SK-N-DZ (cell line): ENCODE measurements at places on chromosomes 4 and X.
A peak's percentile ranks its signal among the peaks of the same experiment; 100 is the strongest.

DNA sequence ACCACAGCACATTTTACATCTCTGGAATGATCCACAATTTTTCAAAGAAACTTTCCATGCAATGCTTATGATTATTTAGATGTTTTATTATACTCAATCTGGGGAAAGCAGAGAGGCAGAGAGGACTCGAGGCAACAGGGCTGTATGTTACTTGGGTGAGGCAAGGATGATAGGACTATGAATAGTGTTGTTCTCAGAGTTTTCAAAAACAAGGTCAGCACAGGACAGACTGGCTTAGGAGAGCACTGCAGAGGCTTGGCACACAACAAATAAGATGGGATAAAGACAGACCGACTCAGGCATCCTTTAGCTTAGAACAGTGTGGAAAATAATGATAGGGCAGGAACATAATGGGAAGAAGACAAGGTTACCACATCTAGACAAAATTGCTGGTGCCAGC, 65.4 kb downstream of the TMEM150C start:
- no peak for DNase-seq

- no peak for DNase-seq
These were observed 9.1 kb upstream of the HSPA4L start for GRCh38 chr4:127772769-127773671.

GRCh38 chr4:24999392-25000089, 31.2 kb downstream of the LGI2 start:
- DNase-seq, result no peak

GRCh38 chr4:8000721-8001491, 61.2 kb upstream of the AFAP1 start:
- DNase-seq, result no peak

- no peak for DNase-seq
These were observed 122.5 kb downstream of the PTTG2 start for GRCh38 chr4:38082424-38083385.

GRCh38 chr4:77209936-77210335, 52.9 kb downstream of the CCNG2 start:
- DNase-seq, result no peak

DNA sequence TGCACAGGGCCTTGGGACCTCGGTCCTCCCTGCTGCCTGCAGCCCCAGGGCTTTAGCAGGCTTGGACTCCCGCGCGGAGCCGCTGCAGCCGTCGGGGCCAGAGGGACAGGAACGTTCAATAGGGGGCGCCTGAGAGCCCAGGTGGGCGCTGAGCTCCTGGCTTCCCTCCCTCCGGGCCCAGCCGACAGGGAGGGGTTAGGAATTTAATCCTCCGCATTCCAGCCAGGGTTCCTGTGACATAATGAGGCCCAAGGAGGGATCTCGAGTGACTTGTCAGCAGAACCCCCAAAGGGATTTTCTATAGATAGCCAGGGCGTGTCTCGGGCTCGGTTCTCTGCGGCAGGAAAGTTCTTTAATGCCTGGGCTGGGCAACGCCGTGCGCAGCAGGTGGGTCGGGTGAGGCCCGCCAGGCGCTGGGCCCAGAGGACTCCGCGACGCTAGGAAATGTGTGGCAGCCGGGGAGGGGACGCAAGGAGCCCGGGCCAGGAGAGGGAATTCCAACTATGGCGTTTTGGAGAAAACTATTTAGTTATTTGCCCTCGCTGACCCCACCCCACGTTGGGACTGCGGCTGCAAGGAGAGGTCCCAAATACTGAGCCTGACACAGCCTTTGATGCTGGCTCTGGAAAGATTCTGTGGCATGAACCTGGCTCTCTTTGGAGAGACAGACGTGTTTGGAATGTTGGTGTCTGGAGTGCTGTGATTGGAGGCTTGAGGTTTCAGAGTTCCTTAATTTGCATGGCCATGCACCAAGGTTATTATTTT, 285.2 kb upstream of the GATB start:
- no peak for DNase-seq

DNA sequence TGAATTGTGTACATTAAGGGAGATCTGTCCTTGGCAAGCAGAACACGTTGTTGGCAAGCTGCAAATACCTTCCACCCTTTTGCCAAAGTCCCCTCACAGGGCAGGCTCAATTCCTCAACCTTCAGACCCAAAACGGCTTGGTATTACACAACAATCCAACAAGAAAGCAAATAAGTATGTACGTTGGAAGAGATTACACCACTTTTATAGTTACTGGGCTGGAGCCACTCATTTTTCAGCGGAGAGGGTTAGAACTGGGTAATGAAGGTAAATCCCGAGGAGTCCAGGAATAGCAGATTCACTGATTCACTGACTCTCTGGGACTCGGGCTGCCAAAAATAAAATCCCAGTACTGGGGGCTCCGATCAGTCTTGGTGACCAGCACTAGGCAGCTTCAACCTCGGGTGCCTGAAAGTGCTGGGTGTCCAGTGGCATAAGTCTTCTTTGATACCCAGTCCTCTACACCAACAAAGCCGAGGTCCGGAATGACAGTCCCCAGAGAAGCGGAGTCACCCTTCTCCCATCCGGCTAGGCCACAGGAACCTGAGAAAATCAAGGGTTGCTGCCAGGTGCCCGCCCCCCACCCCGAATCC, 587 bp downstream of the TIMM8A start:
- no peak for DNase-seq

- DNase-seq, result no peak
These were observed 496.3 kb downstream of the STPG2 start for GRCh38 chr4:97646997-97647396.

- no peak for DNase-seq
These were observed 56.2 kb downstream of the VCX3B start for GRCh38 chrX:8520791-8521190.

GRCh38 chr4:15242021-15242420, 185.8 kb upstream of the C1QTNF7 start:
- no peak for DNase-seq

GRCh38 chr4:83074086-83074704, 39.2 kb downstream of the COPS4 start:
- peak; percentile 52 for DNase-seq

- no peak for DNase-seq
These were observed 89.3 kb downstream of the MAD2L1 start for GRCh38 chr4:119977076-119977940.

DNA sequence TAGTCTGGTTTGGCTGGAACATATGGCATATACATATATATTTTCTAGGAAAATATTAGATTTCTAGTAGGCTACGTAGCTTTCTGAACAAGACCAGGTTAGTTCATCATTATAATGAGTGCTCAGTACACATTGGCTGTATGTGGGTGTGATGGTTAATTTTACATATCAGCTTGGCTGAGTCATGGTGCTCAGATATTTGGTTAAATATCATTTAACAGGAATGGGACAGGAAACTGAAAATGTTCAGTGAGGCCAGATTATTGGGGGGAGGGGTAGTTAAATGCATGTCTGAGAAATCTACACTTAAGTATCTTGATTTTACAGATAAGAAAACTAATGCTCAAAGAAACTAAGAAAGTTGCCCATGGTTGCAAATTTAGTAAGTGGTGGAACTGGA, 160.1 kb downstream of the RBMX2 start:
- no peak for DNase-seq

GRCh38 chr4:87913896-87914295, 61.6 kb upstream of the SPP1 start:
- no peak for DNase-seq

DNA sequence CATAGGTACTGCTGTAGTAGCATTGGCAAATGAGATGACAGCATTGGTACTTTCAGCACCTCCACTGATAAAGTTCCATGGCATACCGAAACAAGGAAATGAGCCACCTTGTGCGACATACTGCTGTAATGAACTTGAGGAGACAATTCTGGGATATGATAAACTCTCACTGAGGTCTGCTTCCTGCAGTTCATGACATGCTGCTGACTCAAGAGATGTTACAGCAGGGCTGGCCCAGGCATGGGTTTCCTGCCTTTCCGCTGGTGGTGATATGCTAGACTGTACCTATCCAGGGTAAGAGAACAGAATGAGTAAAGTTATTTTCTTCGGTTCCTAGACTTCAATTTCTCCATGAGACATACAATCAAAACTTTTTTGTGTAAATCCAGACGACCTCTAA, 17.1 kb downstream of the BEND2 start:
- DNase-seq, result no peak

DNA sequence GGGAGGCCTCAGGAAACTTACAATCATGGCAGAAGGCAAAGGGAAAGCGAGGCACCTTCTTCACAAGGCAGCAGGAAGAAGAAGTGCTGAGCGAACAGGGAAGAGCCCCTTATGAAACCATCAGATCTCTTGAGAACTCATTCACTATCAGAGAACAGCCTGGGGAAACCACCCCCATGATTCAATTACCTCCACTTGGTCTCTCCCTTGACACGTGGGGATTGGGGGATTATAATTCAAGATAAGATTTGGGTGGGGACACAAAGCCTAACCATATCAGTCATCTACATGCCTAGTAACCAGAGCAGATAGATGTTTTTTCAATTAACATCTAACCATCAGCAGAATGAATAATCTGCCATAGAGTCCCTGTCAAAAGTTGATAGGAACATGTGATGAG, 30.4 kb downstream of the FAM13A start:
- DNase-seq, result peak; percentile 4

DNA sequence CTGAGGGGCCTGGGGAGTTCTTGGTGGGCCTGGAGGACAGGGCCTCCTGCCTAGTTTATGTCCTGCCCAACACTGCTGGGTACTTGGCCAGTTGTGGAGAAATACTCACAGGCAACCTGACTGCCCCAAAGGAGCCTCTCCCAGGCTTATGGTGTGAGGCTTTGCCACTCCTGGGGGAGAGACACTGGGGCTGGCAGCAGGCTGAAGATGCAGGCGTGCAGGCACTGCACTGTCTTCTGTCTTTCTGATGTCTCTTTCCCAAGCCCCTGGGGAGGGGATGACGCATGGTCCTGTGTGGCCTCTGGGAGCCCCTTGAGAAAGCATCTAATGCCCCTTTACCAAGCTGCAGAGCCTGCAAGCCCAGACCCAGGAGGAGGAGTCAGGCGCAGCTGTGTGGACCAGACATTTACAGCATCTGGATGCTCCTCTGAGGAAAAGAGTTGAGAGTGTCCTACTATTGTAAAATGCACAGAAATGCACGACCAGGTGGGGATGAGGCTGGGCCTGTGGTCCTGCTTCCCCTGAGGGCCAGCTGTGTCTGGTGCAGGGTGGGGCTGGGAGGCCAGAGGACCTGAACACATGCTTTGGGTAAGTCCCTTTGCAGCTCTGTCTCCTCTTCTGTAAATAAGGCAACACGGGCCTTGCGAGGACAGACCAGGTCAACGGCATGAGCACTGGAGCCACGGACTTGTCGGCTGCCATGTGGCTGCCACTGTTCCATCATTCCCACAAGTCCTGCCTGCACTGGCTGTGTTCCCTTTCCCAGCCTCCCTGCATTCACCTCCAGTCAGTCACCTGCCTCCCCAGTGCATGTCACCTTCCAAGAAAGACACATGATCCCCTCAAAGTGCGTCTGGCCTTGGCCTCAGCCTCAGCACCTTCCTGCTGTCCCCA, 8.4 kb downstream of the TMEM271 start:
- DNase-seq, result peak; percentile 39
